Left renal cortex interstitium (tissue), 4 donors: ENCODE measurements at places on chromosomes 16 and 17.

GRCh38 chr16:88508868-88509748, 56.0 kb downstream of the ZFPM1 start:
- no peak for DNase-seq

GRCh38 chr17:77611791-77612502, 346.6 kb upstream of the TNRC6C start:
- DNase-seq: no peak

- no peak for DNase-seq
Measured at GRCh38 chr17:56158344-56158743, 5.1 kb downstream of the ANKFN1 start.

- no peak for DNase-seq
Measured at GRCh38 chr17:35766903-35767510, 6.3 kb downstream of the C17orf50 start.

DNA sequence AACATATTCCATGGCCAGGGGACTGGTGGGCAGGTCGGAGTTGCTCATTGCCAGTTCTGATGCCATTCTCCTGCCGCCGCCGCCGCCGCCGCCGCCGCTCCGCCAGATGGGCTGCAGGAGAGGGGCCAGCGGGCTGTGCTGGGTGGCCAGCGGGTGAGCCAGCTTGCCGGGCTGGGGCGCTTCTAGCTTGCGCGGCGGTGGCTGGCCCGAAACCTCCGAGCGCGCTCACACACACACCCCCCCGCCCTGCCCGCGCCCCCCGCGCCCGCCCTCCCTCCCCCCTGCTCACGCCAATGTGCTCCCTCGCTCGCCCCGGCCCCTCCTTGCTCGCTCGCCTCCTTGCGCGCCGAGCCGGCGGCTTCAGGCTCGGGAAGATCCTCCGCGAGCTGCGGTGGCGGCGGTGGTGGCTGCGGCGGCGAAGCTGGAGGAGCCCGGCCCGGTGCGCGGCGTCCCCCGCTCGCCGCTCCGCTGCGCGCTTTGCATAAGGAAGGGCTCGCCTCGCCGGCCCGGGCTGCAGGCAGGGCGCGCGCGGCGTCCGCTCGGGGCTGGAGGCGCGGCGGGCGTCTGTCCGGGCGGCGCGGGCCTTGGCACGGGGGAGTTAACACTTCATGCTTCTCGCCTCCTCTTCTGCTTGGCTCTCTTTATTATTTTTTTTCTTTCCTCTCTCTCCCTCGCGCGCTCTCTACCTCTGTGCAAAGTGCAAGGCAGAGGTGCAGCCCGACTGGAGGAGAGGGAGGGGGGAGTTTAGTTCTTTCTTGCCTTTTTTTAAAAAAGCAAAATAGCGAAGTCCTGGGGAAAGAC, 500 bp downstream of the MAF start:
- no peak for DNase-seq

- DNase-seq: no peak
Measured at GRCh38 chr16:49547448-49547847, 173.8 kb downstream of the C16orf78 start.

GRCh38 chr17:65711671-65712276, 150.3 kb upstream of the AXIN2 start:
- DNase-seq: no peak

- DNase-seq: no peak
Measured at GRCh38 chr16:89944773-89945172, 3.8 kb upstream of the DEF8 start.

DNA sequence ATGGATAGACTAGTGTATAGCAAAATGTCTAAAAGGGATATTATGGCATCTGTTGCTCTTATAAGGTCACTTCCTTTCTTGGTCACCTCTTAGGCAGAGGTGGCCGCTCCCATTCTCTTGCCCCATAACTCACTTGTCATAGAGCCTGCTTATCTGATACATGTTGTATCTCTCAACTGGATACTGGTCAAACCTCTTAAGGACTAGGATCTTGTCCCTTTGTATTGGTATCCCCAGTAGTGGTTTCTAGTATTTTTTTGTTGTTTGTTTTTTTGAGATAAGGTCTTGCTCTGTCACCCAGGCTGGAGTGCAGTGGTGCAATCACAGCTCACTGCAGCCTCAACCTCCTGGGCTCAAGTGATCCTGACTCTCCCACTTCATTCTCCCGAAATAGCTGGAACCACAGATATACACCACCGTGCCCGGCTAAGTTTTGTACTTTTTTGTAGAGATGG, 27.0 kb downstream of the ZSWIM7 start:
- DNase-seq: no peak

DNA sequence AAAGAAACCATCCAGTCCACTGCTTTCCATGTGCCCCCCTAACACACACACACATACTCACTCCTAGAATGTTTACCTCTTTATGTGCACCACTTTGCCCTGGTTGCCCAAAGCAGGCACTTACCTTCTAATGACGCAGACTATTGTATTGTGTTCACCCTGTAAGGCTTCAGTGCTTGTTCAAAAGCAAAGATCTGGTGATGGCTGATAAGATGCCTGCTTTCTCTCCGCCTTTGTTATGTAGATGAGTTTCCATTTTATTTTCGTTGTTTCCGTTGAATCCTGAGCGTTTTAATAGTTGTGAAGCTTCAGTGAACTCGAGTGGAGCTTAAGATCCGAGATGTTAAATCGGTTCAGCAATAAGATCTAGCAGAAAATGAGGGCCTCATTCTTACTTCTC, 452.7 kb downstream of the TMEM114 start:
- DNase-seq: no peak

DNA sequence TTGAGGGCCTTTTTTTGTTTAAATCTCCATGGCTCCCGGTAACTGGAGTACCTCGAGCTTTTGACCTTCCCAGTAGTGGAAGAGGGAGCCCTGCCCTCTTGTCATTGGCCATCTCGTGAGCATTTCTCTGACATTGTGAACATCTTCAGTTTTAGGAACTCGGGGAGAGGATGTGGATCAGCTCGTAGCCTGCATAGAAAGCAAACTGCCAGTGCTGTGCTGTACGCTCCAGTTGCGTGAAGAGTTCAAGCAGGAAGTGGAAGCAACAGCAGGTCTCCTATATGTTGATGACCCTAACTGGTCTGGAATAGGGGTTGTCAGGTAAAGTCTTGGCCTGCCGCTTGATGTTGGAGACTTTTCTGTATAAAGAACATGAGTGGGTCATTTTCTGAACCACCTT, 24.3 kb downstream of the NTAN1 start:
- DNase-seq: no peak

- DNase-seq: no peak
Measured at GRCh38 chr16:1225051-1225451, at the start of gene TPSG1. TSS of gene TPSG1 (minus strand) at chr16:1225268. CDS start at chr16:1225252, 16 bp downstream.

DNA sequence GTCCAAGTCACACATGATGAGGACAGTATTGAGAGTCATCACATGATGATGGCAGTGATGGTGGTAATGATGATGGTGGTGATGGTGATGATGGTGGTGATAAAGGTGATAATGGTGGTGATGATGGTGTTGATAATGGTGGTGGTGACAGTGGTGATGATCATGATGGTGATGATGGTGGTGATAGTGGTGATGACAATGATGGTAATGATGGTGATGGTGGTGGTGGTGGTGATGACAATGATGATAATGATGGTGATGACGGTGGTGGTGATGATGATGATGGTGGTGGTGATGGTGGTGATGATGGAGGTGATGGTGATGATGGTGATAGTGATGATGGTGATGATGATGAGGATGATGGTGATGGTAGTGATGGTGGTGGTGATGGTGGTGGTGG, 190.2 kb upstream of the ZNF469 start:
- no peak for DNase-seq

DNA sequence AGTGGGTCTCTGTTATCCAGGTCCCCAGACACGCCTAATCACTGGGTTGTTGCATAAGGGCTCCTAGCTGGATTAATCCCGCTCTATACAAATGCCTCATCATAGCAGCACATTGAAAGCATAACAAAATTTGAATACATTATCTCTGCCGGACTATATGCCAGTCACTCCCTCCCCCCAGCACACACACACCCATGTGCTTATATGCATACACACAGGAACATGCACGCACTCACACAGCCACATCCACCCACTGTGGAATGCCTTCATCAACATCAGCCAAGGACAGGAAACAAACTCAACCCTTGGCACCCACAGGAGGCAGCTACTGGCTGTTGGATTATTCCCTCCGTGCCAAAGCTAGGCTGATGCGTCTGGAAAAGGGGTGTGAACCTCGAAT, 3.5 kb upstream of the CDH13 start:
- DNase-seq: no peak

DNA sequence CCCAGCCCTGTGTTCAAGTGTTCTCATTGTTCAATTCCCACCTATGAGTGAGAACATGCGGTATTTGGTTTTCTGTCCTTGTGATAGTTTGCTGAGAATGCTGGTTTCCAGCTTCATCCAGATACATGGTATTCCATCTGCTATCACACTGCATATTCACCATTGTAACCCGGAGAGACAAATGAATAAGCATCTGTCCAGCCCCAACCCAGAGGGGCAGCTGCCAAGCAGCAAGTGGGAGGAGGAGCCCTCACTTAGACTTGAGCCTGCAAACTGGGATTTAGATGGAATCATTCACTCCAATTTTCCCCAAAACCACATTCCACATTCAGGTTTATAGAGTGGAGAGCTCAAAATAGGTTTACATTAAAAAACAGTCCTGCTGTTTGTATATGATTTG, 41.6 kb downstream of the SHISA6 start:
- no peak for DNase-seq

GRCh38 chr17:8806926-8807550, 7.9 kb upstream of the MFSD6L start:
- DNase-seq: no peak

- DNase-seq: no peak
Measured at GRCh38 chr17:35218915-35219314, 24.0 kb upstream of the SLFN5 start.

DNA sequence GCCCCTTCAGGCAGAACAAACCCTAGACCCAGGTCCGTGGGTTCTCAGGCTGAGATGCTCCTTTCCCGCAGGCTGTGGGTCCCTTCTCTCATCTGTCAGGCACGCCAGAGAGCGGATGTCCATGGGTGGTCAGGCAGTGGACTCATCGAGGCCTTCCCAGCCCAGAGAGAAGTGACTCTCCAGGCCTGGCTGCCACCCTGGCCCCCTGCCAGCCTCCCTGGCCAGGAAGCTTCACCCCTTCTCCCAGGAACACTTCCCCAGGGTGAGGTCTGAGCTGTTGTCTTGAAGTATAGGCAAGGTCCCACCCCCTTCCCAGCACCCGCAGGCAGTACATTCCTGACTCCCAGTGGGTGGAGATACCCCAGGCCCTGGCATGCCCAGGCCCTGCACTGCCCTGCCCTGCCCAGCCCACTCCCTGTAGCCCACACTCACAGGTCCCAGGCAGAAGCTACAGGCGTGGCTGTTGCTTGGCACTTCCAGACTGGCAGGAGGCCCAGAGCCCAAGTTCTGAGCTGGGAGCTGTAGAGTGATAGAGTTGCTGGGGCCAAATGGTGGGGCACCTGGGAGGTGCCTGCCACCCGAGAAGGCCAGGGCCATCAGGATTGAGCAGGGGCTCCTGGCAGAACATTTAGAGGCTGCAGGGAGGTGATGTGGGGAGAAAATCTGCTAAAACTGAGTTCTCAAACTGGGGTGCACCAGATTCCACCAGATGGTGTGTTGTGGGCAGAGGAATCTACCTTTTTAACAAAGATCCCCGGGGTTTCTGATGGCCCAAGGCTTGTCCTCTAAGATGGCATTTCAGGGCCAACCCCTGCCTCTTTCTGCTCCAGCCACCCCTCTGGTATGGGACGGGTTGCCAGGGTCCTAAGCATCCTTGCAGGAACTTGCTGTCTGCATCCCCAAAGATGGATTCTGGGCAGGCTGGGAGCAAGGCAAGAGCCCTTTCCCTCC, 6.7 kb downstream of the ITGA3 start:
- no peak for DNase-seq

DNA sequence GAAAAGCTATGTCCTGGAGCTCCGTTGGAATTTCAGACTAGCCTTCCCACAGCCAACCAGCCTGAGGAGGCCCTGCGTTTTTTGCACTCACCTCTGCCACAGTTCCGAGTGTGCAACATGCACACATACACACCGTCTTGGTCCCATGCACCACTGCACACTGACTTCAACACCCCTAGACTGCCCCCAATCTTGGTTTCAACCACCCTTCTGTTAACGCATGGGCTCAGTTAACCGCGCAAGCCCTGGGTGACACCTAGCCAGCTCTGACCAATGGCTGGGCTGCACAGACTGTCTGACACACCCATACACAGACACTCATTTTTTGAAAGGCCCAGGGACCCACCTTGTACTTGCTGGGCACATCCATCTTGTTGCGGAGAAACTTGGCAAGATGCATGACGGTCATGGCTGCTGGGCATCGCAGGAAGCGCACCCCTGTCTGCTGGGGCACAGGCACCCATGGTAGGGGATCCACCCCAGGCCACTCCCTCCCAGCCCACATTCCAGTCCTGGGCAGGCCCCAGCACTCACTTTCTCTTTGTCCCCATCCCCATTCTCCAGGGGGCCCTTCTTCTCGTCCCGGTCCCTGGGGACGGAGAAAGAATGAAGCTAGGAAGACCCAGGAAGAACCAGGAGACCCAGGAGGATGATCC, 8.0 kb downstream of the CISD3 start:
- no peak for DNase-seq

- no peak for DNase-seq
Measured at GRCh38 chr17:58310511-58311428, 17.8 kb downstream of the TSPOAP1 start.

DNA sequence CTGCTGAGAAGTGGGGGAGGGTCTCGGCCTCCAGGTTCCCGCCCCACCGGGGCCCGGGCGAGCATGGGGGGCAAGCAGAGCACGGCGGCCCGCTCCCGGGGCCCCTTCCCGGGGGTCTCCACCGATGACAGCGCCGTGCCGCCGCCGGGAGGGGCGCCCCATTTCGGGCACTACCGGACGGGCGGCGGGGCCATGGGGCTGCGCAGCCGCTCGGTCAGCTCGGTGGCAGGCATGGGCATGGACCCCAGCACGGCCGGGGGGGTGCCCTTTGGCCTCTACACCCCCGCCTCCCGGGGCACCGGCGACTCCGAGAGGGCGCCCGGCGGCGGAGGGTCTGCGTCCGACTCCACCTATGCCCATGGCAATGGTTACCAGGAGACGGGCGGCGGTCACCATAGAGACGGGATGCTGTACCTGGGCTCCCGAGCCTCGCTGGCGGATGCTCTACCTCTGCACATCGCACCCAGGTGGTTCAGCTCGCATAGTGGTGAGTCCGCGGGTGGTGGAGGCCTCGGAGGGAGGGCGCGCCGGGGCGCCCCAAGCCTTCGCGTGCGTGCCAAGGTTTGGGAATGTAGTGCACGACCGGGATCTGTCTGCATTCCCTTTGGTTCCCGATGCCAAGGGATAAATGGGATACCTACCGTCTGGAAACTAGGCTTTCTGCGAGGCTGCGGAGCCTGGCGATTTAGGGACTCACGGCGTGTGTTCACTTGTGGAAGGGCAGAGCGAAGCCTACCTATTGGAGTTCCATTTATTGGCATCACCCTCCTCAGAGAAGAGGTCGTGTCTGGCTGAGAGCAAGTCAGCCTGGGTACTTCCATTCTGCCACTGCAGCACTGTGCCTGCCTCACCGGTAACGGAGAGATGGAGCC, 1.0 kb downstream of the ZNRF1 start:
- DNase-seq: no peak

- DNase-seq: no peak
Measured at GRCh38 chr17:14050616-14051015, 18.7 kb upstream of the COX10 start.
